ENCODE measurements at places on chromosomes 1 and 21.

DNA sequence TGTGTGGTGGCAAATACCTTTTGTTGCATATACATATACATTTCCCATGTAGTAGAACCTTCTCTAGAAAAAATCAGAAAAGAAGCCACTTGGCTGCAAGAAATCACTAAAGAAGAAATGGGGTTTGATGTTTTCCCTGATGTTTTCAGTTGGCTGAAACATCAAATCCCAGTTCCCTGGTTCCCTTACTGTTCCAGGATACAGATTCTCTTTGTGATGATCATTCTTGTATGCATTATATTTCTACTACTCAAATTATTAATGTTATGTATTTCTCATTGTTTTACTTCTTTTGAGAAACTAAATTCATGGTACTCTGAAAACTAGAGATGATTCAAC lies 7.6 kb downstream of the RNU1-2 start:
- no peak for DNase-seq

GRCh38 chr1:39685071-39685470 lies 6.2 kb downstream of the HPCAL4 start:
- no peak for DNase-seq

DNA sequence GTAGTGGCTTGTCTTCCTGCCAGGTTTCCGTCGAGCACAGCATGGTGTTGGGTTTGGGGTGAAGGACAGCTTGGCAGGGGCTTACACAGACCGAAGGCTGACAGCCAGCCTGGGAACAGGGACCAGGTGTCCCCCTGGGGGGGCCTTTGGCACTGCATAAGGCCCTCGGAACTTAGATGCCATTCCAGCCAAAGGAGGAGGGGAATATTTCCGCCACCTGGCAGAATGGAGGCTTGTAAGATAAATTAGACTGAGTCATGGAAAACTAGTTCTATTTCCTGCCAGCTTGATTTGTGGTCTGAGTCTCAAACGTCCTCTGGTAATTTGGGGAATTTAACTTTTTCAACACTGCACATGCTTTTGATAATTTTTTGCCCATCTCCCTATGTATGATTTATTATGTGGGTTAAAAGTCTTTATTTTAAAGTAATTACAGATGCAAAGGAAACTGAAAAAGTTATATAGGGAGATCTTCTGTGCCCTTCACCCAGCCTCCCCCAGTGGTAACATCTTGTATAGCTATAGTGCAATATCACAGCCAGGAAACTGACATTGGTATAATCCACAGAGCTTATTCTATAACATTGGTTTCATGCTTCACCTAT lies 11.5 kb upstream of the TMEM51 start:
- no peak for DNase-seq

DNA sequence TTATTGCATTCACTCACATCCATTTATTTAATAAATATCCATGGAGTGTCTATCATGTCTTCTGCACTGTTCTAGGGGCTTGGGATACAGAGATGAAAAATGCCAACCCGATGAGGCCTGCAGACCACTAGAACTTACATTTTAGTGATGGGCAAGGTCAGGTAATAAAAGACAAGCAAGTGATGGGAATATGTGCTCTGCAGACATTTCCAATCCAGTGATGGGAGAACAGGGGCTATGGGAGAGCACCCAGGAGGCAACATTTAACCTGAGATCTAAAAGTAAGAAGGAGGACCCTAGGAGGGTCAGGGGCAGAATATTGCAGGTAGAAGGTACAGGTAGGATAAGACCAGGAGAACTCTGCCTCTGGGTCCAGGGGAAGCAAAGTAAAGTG lies 53.1 kb downstream of the ETS2 start:
- DNase-seq, result no peak

DNA sequence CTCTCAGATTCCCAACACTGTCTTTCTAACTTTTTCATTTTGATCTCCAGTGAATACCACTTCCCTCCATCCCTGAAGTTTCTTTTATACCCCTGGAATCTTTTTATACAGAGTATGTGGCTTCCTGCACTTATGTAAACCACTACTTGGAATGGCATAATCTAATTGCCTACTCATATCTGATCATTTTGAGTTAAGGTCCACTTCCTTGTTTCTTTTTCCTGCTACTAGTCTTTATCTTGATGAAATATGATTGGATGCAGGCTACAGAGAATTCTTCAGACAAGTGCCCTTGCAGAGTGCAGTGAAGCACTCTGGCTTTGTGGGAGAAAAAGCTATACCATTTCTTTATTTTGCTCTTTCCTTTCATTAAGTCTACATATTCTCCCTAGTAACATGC lies 325.3 kb upstream of the ADAMTS5 start:
- no peak for DNase-seq

DNA sequence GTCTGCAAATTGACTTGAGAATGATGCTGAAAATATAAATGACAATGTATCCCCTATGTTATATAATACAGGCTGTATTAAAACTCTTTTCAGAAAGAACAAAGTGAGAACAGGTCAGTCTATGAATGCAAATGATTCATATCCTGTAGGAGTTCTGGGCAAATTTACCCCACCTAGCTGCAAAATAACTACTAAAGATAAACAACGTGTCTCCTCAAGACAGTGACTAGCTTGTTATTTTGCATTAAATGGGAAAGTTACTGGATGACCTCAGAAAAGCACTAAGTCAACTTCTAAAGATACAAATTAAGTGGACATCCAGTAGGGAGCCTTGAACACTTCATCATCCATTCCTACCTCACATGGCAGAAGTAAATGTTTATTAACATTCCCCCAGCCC lies 11.1 kb downstream of the RNF19B start:
- DNase-seq, result no peak

- no peak for DNase-seq
Measured at GRCh38 chr21:42486531-42486930, 9.5 kb downstream of the RSPH1 start.

DNA sequence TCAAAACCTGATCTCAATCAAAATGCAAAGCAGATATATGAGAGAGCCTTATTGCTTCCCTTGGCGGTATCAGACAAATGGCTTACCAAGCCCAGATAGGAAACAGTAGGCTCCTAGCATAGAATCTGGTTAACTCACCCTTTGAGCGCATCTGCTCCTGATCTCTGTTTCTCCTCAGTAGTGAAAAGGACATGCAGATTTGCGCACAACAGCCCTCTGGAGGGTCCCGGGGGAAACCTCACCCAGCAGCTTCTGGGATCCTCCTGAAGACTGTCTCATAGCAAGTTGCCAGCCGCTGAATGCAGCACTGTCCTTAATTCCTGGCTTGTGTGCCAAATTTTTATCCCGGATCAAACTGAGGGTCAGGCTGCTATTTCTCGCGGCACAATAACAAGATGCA lies 192.2 kb downstream of the FASLG start:
- DNase-seq, result no peak

DNA sequence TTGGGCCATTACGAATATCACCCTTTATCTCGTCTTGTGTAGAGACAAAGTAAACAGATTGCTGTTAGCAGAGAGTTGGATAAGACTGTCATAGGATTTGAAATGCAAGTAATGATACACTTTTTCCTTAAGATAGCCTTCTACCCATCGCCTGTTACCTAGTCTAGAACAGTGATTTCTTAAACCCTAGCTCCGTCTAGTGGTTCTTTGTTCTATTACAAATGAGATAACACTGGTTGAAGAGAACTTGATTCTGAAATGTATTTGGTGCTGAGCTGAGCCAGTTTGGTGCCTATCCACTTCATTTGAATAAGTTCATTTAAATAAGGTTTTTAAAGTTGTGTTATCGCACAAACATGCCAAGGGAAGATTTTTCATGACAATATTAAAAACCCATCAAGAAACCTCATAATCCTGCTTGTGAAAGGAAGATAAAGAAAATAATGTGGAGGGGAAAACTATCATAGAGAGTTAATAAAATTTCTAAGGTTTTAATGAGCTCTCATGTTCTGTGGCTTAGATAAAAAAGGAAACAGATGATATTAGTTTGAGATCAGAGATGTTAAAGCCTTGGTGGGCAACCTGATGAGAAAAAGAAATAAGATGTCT lies 1.5 kb upstream of the KCNH1 start:
- no peak for DNase-seq

DNA sequence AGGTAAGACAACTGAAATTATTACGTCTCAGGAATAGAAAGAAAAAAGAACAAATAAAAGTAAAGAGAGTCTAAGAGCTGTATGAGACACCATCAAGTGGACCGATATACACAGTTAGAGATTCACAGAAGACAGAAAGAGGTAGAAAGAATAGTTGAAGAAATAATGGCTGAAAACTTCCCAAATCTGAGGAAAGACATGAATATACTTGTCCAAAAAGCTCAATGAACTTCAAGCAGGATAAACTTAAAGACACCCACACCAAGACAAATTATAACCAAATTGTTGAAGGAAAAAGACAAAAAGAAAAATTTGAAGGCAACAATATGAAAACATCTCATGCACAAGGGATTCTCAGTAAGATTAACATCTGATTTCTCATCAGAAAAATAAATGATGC lies 19.6 kb upstream of the WNT3A start:
- DNase-seq, result no peak

DNA sequence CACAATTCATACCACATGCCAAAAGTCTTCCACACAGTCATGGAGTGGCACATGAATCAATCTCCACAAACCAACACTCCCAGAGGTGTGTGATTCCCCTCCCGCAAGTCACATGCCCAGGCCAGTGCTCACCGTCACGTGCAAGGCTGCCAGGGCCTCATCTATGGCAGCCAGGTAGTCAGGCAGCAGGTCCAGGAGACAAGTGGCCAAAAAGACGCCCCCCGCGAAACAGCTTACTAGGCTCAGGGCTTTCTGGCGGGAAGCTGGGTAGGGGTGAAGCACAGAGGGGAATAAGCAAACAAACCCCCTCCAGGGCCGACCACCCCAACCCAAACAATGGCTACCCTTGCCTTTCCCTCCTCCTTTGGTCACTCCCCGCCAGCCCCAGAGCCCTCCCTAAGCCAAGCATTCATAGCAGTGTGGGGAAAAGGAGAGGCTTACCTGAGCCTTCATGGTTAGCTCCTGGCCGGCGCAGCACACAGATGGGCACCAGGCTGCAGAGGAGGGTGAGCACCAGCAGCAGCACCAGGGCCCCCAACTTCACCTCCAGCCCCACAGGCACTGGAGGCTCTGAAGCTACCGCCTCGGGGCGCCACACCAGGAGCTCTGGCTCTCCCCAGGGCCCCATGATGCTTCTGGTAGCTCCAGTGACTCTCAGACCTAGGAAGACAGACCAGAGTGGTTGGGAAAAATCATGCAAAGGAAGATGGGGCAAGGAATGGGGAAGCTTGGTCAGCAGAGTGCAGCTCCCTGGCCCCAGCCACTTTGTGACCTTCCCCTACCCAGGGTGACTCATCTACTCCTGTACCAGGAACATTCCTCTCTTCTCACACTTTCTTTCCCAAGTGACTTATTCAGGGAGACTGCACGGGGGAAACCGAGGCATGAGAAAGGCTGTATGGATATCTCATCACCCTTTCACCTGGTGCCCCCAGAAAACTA lies 978 bp downstream of the SLC39A1 start:
- no peak for DNase-seq

- DNase-seq, result no peak
Measured at GRCh38 chr1:117825414-117825813, 104.0 kb downstream of the GDAP2 start.

- DNase-seq, result no peak
Measured at GRCh38 chr1:63873751-63874150, 99.9 kb downstream of the ROR1 start.
